ENCODE measurements at places on chromosomes 16 and 17. TPM values are rescaled to one million over a fixed set of nuclear protein-coding genes. Genes with fewer than 3 reads are reported as not detected.

Gene EFNB3
- total RNA-seq: 1.4 TPM

Gene ITGA3
- 38.4 TPM for total RNA-seq

Gene PLXDC1
- 0.23 TPM for total RNA-seq

Gene SERPINF2
- not detected for total RNA-seq

Gene PLEKHH3
- total RNA-seq: 10.9 TPM

Gene B3GNT9
- 26.5 TPM for total RNA-seq

Gene TMIGD1
- total RNA-seq: not detected
